ENCODE measurements at places on chromosomes 11 and 22.

DNA sequence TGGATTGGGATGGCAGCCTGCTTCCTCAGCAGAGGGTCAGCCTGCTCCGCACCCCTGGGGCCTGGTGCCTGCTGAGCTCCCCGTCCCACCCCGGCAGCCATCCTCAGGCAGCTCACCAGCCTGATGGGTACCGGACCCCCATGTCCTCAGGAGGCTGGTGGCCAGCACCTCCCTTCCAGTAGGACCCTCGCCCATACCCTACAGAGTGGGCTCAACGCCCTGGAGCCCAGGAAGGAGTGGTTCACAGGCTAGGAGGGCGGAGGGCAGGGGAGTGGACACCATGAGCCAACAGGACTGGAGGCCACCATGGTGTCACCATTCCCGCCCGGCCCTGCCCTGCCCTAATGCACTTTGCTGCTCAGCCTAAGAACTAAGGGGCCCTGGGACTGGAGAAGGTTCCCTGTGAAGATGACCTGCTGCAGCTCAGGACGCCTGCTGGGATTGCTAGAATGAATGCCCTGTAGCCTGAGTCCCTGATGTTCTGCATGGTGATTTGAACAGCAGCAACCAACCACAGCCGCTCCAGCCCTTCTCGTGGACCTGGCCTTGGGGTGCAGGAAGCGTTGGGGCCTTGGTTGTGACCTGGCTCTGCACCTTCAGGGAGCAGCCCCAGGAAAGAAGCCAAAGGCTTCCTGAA is 1080.8 kb downstream of the BRD1 start:
- DNase-seq, result no peak

DNA sequence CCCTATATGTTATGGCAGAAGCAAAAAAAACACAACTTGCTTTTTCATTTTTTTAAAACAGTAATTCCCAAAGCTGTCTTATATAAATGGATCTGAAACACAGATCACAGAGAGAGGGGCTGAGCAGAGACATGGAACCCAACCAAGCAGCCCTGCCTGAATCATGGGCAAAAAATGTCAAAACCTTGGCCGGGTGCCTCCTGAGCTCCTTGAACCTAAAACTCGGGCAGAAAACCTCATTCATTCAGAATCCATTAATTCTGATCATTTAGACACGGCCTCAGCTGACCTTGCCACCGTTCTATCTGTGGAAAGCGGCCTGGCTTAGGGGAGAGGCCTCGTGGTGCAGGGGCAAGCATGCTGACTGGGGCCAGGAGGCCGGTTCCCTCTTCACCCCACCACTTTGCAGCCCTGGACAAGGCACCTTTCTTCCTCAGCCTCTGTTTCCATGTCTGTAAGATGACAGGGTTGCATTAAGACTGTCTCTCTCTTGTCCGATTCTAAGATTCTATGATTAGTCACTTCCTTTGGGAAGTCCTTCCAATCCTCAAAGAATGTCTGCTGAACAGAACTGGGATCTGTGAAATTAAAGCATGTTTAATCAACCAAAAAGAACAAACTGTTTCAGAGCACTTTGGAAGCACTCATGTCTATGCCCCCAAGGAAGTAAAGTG is 26.0 kb downstream of the TENM4 start:
- DNase-seq, result no peak

DNA sequence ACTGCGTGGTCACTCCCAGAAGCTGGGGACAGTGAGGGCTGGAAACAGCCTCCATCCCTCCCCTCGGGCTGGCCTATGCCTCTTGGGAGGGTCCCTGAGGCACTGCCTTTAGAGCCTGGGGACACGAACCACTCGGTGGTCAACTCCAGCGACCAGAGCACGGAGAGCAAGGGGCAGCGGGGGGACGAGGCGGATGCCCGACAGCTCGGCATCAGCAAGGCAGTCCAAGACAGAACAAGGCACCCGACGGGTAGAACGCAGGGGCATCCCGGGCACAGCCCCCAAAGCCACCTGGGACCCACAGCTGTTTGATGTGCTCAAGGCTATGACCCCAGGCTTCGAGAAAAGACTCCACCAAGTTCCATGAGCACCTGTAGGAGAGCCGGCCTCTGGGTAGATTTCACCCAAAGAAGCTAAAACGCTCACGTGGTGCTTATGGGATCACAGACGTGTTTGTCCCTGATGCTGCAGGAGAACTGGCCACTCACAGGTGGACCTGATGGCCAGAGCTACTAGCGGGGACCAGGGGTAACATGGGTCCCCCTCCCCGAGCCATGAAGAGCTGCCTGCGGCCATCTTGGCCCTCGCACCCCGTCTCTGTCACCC is 510 bp upstream of the LSP1 start:
- DNase-seq, result no peak

DNA sequence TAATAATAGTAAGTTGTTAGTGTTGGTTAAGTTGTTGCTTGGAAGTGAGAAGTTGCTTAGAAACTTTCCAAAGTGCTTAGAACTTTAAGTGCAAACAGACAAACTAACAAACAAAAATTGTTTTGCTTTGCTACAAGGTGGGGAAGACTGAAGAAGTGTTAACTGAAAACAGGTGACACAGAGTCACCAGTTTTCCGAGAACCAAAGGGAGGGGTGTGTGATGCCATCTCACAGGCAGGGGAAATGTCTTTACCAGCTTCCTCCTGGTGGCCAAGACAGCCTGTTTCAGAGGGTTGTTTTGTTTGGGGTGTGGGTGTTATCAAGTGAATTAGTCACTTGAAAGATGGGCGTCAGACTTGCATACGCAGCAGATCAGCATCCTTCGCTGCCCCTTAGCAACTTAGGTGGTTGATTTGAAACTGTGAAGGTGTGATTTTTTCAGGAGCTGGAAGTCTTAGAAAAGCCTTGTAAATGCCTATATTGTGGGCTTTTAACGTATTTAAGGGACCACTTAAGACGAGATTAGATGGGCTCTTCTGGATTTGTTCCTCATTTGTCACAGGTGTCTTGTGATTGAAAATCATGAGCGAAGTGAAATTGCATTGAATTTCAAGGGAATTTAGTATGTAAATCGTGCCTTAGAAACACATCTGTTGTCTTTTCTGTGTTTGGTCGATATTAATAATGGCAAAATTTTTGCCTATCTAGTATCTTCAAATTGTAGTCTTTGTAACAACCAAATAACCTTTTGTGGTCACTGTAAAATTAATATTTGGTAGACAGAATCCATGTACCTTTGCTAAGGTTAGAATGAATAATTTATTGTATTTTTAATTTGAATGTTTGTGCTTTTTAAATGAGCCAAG is 2.7 kb downstream of the NEAT1 start:
- no peak for DNase-seq

DNA sequence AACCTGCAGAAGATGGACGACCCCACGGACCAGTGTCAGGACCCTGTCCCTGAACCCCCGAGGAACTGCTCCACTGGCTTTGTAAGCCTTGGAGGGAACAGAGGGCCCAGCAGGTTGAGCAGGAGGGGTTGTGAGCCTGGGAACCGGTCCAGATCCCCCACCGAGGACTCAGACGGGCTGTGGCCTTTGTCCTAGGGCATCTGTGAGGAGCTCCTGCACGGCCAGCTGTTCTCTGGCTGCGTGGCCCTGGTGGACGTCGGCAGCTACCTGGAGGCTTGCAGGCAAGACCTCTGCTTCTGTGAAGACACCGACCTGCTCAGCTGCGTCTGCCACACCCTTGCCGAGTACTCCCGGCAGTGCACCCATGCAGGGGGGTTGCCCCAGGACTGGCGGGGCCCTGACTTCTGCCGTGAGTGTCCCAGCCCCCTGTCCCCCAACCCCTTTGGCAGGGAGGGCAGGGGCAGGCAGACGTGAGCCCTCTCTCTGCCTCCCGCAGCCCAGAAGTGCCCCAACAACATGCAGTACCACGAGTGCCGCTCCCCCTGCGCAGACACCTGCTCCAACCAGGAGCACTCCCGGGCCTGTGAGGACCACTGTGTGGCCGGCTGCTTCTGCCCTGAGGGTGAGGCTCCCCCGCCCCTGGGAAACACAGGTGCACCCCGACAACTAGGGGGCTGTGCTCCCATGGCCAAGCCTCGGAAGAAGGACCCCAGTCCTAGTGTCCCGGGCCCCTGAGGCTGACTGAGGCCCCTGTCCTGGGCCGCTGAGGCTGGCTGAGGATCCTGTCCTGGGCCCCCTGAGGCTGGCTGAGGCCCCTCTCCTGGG is 6.4 kb downstream of the MUC5AC start:
- DNase-seq, result no peak

DNA sequence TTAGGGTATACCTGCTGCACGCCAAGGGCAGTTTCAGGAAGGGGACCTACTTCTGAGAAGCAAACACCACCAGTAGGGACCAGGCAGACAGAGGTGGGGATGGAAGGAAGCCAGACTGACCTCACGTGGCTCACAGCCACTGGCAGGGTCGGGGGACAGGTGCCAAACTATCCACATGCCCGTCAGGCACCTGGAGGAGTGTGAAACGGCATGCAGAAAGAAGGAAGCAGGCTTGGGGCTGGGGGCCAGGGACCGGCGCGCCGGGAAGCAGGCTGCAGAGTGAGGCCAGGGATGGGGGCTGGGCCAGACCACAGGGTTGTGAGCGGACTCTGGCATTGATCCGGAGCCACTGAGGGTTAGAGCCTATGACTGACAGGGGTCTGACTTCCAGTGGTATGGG is 47.5 kb downstream of the CDKN1C start:
- DNase-seq, result no peak

- no peak for DNase-seq
Observed at GRCh38 chr11:73469401-73469800, 93.2 kb downstream of the RELT start.

DNA sequence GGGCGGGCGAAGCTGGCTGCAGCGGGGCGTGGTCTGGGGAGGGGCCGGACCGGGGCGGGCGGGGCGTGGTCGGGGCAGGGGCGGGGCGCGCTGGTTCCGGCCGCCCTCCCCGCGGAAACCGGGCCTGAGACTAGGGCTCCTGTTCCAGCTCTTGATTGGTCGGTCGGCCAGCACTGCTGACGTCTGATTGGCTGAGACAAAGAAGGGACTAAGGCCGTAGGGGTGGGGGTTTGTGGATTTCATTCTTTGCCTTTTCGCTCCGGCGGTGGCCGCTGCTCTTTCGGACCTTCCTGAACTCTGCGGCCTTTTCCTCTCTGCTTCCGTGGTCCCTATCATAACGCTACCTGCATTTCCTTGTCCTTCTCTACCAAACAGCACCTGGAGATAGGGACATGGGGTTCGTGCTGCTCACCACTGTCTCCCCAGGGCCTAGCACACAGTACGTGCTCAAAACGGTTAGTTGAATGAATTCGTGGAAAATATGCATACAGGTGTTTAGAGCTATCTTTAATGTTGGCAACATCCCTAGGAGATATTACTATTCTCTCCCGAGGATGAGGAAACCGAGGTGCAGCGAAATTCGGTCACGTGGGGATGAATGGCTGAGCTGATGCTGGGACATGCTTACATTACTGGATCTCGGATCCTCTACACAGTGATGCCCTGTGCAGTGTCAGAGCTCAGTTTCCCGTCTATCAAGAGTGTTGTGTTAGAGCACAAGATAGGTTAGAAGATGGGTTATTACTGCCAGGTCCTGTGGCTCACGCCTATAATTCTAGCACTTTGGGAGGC is 62.8 kb downstream of the NFAM1 start:
- peak; percentile 69 for DNase-seq

Data from activated naive CD4-positive, alpha-beta T cell (primary cell).